ENCODE measurements at places on chromosomes 1 and 21.

DNA sequence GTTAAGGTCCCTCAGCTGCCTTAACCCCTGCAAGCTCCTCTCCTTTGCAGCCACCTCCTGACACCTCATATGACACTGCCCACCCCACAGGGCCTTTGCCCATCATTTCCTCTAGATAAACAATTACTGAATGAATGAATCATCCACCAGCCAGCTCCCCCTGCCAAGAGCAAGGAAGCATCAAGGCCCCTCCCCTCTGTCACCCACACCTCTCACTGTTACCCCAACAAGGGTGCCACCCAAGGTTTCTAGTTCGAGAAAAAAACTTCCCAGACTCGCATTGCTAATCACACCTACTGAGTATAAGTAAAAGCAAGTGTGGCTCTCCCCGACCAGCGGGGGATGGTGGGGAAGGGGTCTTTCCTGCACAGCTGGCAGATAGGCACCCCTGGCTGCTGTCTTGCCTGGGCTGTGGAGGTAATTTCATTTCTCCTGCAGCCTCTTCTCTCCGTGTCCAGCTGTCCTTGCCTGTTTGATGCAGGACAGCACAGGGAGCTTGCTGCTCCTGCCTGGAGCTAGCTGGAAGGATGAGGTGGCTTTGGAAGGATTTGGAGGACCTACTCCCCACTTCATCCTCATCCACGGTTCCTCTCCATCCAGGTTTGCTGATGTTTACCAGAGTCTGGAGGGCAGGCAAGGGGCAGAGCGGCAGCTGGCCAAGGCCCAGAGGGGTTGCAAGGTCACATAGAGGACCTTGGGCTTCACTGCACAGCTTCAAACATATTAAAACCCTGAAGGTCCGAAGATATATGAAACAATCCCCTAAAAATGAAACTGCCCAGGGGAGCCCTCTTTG, 33.1 kb upstream of the LBR start:
- DNase-seq: peak; percentile 22

DNA sequence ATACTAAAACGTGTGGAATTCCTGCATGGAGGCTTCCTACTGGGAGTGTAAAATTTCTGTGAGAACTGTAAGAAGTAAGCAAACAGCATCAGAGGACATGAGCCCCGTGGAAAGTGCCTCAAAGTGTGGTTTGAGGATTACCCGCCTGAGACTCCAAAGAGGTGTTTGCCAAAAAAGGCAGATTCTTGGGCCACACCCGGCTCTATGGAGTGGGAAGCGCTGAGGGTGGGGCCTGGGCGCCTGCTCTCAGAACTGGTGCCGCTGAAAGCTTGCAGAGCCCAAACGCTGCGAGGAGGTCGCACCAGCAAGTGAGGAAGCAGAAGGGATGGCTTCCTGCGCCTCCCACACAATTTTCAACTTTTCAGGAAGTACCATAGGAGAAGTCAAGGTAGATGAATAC, 43.0 kb upstream of the PSEN2 start:
- DNase-seq: no peak

- DNase-seq: no peak
Observed at GRCh38 chr1:223183268-223183862, 40.3 kb upstream of the TLR5 start.

- DNase-seq: no peak
Observed at GRCh38 chr1:94418664-94419655, 771 bp downstream of the ABCD3 start.

- no peak for DNase-seq
Observed at GRCh38 chr1:52182874-52183400, 41.0 kb downstream of the ZFYVE9 start.

GRCh38 chr1:107626073-107626796, 338.7 kb downstream of the VAV3 start:
- no peak for DNase-seq

- no peak for DNase-seq
Observed at GRCh38 chr1:231964961-231965360, 338.4 kb downstream of the DISC1 start.

GRCh38 chr1:205588636-205589035, 43.2 kb downstream of the ELK4 start:
- DNase-seq: no peak

- no peak for DNase-seq
Observed at GRCh38 chr21:42696501-42697040, 43.1 kb downstream of the PDE9A start.

DNA sequence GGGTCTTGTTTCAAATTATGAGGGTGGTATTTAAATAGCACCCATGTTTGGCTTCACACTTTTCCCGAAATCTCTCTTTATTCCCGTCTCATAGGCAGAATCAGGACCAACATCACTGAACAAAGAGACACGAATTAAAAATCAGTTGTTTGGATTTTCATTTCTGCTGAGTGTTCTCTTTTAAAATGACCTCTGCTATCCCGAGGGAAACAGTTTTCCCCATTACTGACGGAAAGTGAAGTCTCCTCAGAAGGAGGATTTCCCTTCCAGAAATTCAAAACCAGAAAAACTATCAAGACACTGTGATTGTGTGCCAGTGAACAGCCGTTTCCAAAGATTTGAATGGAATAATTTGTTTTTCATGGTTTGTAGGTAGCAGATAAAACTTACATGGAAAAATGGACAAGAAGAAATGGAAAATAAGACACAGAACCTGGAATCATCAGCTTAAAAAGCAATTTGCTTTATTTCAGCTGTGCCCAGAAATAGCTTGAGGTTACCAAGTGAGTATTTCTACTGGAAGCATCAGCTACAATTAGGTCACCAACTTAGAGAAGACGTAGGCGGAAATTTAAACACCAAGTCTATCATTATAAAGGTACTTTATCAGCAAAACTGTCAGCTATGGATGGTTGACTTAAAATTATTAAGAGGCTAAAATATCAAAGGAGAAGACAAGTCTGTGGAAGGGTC, 68.5 kb downstream of the RUNX1 start:
- DNase-seq: no peak

DNA sequence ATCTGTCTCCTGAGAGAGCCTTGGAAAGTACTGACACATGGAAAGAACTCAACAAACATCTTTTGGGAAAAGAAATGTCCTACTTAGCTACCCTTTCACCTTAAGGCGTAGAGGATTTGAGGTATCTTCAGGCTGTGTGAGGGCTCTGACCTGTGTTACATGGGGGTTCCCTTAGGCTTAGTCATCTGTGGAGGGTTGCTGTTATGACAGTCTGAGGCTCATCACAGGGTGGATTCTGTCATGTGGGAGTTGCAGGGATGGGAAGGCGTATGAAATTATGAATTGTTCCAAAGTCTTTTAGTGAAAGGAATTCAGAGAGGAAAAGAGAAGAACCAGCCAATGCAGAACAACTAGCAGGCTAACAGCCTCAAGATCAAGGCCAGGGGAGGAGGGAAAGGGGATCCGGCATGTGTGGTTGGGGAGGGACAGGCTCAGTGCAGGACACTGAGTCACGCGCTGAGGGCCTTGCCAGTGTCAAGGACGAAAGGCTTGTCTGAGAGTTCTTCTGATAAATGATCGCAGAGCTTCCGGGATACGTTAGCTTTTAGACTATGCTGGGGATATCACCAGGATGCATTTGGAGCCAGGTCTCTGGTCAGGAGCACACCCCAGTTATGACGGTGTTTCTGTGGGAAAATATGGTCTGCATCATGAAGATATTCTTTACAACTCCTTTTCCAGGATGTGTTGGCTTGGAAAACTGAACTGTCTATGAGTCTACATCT, 24.6 kb upstream of the PLA2G2C start:
- no peak for DNase-seq

GRCh38 chr1:101522486-101522885, 285.7 kb downstream of the S1PR1 start:
- no peak for DNase-seq

DNA sequence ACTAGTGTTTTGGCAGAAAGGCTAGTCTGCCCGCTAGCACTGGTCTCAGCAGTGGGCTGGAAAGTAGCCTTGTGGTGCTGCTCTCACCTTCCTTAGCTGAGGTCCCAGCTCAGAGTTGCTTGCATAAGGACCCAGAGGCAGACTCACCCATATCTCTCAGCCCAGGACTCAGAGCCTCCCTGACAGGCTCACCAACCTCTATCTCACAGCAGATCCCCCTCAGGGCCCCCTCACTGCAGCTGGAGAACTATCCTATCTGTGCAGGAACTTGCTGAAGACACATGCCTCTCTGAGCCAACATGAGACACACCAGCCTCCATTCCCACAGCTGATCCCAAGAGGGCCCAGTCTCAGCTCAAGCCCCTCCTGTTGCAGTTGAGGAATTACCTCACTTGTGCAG, 82.6 kb downstream of the IARS2 start:
- DNase-seq: no peak

DNA sequence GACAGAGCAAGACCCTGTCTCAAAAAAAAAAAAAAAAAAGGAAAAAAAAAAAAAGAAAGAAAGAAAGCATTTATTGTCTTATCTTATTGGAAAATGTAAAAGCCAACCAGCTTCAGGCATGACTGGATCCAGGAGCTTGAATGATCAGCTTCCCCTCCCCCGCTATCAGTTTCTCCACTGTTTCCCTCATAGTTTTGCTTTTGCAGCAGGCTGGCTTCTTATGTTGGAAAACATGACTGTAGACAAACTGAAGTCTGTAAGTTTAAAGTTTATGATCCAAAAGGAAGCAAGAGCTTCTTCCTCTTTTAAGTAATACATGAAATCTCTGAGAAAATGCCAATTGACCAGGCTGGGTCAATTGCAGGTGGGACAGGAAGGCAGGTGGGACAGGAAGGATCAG, 52.2 kb downstream of the FHAD1 start:
- no peak for DNase-seq

DNA sequence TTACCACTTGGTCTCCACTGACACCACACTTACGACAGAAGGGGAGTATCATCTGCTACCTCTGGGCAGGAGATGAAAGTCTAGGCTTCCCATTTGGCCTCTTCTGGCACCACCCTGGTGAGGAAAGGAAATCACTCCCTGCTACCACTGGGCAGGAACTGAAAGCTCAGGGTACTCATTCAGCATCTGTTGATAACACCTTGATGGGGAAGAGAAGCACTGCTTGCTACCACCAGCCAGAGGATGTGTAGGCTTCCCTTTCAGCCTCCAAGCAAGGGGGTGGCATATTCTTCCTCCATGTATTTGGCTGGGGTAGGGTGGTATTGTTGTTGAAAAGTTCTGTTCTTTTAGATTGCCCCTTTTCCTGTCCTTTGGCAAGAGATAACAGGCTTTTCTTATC, 115.0 kb downstream of the ACBD6 start:
- no peak for DNase-seq

GRCh38 chr1:182410138-182410537, 9.7 kb upstream of the TEDDM1 start:
- no peak for DNase-seq

DNA sequence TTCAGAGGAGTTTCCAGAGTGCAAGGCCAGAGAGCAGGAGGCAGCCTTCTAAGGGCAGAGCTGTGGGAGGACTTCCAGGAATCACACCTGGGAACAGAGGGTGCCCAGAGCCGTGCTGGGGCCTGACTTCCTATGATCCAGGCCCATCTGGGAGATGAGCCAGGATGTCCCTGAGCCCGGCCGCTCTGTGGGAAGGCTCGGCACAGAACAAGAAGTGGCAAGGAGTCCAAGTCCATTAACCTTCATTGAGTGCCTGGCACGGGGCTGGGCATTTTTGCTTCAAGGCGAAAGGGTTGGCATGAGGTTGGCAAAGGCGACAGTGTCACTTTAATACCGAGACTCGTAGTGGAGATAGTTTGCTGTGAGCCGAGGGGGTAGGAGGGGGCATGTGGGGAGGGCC, 18.2 kb downstream of the TMEM201 start:
- no peak for DNase-seq

DNA sequence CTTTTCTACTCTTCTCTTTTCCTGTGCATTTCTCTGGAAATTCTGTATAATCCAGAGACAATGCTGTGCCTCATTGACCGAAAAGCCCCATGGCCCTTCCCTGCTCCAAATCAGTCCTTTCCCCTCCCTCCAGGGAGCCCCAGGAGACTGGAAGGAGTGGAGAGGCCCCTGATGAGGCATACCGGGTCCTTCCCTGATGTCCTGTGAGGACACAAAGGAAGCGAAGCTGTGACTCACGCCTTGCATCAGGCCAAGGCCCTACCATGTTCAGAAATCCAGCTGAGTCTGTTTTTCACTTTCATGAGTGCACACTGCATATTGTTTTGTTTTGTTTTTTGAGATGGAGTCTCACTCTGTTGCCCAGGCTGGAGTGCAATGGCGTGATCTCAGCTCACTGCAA, 38.7 kb upstream of the BECN2 start:
- no peak for DNase-seq

DNA sequence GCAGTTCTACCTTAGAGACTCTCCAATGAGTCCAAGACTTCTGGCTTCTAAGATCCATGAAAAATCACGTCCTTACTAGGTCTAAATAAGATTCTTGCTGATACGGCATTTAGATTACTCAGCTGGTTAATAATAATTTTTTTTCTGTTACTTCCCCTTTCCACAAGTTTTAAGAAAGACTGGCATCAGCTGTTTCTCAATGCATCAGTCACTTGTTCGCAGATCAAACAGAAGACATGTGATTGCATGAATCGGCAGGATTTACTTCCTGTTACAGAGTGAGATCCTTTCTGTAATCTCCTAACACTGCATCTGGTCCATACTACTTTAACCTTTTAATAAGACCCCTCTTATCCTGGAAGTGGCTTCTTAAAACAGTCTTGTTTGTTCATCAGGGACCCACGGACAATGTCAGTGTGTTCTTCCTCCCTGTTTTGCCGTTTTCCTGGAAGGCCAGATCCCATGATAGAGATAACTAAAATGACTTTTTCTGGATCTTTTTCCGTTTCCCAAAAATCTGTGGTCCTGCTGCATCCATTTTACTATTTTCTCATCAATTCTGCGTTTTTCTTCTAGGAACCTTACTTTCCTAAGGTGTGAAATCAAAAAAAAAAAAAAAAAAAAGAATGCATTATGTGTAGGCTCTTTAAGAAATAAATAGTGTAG, 6.1 kb downstream of the NPL start:
- DNase-seq: no peak

DNA sequence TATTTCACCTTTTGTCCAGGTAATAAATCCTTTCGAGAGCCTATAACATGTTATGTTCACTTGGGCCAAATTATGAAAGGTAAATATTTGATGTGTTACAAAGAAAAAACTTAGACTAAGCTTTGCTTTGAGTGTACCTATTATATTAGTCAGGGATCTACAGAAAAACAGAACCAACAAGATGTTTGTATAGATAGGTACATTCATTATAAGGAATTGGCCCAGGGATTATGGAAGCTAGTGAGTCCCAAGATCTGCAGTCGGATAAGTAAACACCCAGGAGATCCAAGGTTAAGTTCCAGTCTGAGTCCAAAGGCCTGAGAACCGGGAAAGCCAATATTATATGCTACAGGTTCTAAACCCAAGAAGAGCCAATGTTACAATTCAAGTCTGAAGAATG, 234.5 kb downstream of the NRIP1 start:
- DNase-seq: no peak

DNA sequence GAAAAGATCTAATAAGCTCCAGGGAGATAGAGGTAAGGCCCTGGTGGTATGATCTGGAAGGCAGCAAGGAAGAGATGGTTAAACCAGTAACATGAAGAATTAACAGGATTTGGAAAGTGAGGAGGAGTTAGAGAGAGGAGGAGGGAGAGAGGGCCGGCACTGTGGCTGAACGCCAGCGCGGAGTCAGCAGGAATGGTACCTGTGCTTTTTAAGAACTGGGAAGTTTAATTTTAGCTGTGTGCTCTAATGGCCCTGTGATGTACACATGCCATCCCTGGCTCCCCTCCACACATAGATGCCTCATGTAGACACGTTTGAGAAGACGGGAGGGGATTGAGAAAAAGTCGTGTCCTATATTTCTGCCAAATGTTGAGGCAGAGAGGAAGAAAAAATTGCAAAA, 13.8 kb upstream of the AVPR1B start:
- DNase-seq: no peak

- no peak for DNase-seq
Observed at GRCh38 chr1:200740571-200741208, 2.0 kb downstream of the CAMSAP2 start.

All from stimulated activated CD8-positive, alpha-beta memory T cell treated with anti-CD3 and anti-CD28 coated beads, Interleukin-2, amount 100 ng/mL, for 48 hours (primary cell).